ENCODE measurements at places on chromosomes 5 and 9.

- no peak for DNase-seq
Observed at GRCh38 chr5:156474251-156474650, 147.3 kb downstream of the SGCD start.

- DNase-seq = no peak
Observed at GRCh38 chr5:74093561-74093960, 467.6 kb downstream of the ARHGEF28 start.

DNA sequence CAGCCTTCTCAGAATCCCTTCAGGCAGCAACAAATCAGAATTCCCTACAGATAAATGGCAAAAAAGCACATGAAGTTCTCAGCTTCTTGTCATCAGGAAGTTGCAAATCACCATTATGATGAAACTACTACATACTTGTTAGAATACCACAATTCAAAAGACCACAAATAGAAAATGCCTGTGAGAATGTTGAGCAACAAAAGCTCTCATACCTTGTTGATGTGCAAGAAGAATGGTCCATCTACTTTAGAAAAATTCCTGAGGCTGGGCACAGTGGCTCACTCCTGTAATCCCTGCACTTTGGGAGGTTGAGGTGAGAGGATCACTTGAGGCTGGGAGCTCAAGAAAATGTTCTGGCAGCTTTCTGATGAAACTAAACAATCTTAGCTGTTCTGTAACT, 278.1 kb downstream of the ICE1 start:
- DNase-seq = no peak

GRCh38 chr5:147835386-147835798, 3.9 kb upstream of the SPINK1 start:
- DNase-seq = no peak

GRCh38 chr9:22463205-22463604, 16.6 kb downstream of the DMRTA1 start:
- no peak for DNase-seq

DNA sequence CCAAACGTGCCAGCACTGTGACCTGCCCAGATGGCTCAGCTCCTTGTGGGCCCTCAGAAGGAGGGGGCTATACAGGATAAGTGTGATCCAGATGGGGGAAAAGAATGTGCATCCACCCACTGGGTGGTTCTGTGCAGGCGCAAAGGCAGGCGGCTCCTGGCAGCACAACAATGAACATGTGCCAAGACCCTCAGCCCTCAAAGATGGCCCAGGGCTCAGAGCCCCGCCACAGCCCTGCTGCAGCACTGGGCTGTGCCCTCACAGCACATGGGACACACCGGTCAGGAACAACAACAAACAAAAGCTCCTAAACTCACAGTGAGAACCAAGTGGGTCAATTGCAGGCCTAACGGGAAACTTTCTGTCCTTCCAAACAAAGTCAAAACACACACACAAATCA, 4.7 kb downstream of the SEMA4D start:
- DNase-seq = no peak

DNA sequence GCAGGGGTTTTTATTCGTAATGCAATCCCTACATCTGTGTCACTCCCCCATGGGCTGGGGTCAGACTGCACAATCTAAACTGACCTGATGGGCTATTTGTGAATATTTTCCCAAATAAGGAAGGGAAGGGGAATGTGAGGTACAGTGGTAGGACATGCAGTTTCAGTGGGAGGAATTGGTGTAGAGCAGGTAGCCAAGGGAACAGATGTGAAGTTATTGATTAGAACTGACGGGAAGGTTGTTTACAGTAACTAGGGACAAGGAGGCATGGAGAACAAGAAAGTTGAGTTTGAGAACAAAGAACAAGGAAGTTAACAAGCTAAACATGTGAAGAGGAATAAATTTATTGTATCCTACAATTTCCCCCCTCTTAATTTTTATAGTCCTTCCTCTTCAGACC, 104.8 kb downstream of the CFAP95 start:
- no peak for DNase-seq

DNA sequence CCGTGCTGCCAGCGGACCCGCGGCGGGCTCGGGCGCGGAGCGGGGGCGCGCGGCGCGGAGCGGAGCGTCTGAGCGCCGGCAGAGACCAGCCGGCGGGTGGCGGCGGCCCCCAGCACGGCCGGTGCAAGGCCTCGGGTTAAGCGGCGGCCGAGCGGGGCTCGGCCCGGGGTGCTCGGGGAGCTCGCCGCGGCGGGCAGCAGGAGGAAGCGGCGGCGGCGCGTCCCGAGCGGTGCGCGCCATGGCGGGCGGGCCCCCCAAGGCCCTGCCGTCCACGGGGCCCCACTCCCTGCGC, 150 bp downstream of the SNX30 start:
- no peak for DNase-seq

GRCh38 chr5:9057406-9058000, 488.4 kb downstream of the SEMA5A start:
- DNase-seq = no peak

GRCh38 chr9:131697908-131698617, 41.8 kb downstream of the RAPGEF1 start:
- DNase-seq = no peak

- DNase-seq = no peak
Observed at GRCh38 chr9:16514131-16514530, 356.3 kb downstream of the BNC2 start.

DNA sequence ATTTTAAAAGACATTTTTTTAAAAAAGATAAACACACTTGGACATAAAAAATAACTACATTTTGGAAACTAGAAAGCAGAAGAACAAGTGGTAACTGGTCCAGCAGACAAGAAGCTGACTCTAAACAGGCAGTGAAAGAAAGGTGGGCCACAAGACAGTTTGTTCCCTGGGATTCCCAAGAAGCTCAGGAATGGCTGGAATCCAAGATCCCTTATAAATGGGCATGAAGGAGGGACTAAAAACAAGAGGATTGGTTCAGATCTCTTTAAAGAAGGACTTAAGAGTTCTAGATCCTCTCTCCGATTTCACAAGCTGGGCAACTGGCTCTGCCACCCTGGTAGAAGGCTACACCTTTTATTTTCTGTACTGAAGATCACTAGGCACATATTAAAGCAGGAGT, 102.8 kb downstream of the ARL15 start:
- no peak for DNase-seq

GRCh38 chr5:94832685-94833084, 214.2 kb downstream of the SLF1 start:
- DNase-seq = no peak

GRCh38 chr9:20395651-20396050, 226.6 kb downstream of the MLLT3 start:
- no peak for DNase-seq

DNA sequence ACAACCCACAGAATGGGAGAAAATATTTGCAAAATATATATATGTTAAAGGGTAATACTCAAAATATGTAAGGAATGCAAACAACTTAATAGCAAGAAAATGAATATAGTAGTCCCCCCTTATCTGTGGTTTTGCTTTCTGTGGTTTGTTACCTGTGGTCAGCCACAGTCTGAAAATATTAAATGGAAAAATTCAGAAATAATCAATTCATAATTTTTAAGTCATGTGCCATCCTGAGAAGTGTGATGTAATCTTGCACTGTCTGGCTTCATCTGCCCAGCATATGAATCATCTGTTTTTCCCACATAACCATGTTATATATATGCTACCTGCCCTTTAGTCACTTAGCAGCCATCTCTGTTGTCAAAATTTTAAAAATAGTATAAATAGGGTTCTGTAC, 11.7 kb downstream of the CER1 start:
- no peak for DNase-seq

DNA sequence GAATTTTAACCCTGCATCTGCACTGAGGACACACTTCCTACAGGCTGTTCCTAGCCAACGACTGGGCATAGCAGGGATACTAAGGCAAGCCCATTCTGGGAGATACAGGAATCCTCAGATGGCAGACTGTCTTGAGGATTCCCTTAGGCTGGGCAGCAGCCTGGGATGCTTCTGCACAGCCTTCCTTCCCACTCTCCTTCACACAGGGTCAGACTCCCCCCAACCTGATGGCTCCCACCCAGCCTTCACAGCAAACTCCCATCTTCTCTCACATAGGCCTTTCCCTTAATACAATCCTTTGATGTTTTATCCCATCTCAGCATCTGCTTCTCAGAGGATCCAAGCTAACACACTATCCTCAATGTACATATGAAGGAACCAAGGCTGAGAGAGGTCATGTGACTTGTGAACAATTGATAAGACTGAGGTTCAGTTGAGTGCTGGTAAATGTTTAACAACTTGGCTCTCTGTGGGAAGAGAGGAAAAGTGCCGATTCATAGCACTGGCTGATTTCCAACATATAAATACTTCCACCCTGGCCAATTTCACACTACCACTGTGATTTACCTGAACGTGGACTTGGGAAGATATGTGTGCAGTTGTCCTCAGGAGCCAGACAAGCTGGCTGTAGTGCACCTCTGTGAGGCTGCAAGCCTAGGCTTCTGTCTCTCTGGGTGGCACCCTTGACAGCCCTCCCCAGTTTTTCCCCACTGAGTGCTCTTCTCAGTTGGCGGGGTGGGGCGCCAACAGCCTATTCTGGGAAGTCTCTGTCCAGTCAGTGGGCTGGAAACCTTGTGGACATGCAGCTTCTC, 120.2 kb upstream of the TRIM32 start:
- no peak for DNase-seq

GRCh38 chr5:73816656-73817420, 190.8 kb downstream of the ARHGEF28 start:
- DNase-seq = no peak

DNA sequence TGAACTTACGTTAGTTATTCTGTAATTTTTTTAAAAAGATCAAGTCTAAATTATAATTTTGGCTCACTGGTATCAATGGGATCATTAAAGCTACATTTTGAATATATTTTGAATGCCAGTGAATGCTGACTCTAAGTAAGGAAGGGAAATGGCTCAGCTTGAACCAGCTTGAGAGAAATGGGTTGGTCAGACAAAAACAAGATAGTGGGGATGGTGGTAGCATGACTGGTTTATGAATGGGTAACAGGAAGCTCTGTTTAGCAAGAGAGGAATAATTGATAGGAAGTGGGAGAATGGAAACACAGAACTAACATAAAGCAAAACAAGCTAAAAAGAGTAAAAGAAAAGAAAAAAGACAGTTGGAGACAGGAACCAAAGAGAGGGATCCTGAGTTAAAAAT, 220.2 kb downstream of the ADAMTS6 start:
- no peak for DNase-seq

- DNase-seq = no peak
Observed at GRCh38 chr5:74426506-74426905, 214.0 kb downstream of the ENC1 start.

DNA sequence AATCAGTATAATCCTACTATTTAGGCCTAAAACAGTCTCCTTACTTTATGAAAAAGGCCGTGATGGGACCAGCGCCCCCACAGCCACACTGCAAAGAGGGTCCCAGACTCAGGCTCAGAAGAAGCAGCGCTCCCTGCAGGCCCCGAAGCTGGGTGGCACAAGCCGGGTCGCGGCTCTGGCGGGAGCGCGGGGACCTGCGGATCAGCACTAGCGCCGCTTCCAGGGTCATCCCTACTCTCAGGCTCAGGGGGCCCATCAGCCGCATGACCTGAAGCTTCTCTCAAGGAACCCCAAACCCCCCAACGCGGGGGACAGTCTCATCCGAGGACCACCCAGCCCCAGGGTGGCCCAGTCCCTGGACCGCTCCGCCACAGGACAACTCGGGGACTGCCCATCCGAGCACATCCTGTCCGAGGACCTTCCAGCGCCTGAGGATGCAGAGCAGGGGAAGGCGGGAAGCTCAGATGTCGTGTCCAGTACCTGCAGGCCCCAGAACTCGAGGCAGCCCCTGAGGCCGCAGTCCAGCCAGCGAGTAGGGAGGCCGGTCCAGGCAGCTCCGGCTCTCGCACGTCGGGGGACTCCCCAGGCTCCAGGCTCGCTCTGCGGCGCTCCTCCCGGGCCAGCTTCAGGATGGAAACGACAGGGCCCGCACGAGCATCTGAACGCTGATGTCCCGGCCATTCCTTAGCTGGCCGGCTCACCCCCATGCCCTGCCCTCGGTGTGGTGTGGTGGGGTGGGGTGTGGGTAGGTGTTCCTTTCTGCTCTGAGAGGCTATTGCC, 32.4 kb upstream of the CDK20 start:
- no peak for DNase-seq

GRCh38 chr9:81575956-81576355, 113.4 kb downstream of the TLE1 start:
- no peak for DNase-seq

- DNase-seq = no peak
Observed at GRCh38 chr5:4725594-4725993, 414.5 kb upstream of the ADAMTS16 start.

DNA sequence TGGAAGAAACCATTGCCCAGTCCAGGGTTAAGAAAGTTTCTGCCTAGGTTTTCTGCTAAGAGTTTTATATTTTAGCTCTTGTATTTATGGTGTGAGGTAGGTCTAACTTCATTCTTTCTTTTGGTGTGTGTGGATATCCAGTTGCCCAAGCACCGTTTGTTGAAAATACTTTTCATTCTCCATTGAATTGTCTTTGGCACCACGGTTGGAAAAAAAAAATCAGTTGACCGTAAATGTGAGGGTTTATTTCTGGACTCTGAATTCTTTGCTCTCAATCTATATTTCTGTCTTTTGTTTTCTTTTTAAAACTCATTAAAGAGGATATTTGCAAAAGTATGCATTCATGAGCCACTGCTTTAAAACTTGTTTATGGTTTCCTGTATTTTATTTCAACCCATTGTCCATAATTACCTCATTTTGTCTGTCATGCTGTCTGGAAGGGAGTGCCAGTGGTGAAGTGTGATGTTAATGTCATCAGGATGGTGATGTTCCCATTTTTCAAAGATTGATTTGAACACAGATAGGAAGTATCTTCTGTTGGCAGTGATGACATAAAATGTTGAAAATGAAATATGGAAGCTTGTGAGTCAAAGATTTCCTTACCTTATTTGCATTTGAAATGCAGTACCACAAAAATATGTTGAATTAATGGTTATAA, 33.9 kb downstream of the HABP4 start:
- DNase-seq = no peak

DNA sequence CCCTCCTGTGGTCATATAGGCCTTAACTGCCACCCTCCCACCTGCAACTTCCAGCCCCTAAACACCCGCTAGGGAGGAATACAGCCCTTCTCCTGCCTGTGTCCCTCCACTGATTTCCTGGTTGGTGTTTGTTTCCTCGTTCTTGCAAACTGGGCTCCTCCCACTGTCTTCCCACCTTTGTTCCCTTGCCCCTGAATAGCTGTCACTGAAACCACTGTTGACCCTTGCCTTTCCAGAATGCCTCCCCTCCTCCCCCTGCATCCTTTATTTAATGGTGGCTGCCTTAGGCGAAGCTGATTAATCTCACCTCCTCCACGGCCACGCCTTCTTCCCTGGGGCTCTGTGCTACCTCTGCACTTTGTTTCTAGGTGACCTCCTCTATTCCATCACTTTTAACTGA, 626.7 kb downstream of the BNC2 start:
- no peak for DNase-seq
